ENCODE measurements at places on chromosomes 1 and 21.

DNA sequence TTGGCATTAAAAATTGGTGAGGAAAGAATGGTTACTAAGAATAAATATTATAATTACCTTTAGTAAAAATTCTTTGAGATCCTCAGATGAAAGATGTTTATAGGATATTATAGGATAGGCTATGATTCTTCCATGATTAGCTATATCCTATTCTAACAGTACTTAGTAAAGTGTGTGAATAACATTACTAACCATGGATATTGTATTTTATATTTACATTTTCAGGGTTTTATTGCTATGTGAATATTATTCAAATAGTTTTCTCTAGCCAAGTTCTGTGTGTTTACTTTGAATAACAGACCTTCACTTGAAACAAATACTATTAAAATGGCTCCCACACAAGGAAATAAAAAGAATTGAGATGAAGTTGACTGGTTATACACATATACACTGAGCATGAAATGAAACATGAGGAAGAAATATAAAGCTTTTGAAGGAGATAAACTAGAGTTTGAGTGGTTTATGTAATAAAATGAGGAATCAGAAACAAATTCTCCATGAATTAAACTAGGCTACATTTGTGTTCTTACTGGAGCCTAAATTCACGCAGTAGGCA lies 479.4 kb upstream of the PKN2 start:
- no peak for DNase-seq

DNA sequence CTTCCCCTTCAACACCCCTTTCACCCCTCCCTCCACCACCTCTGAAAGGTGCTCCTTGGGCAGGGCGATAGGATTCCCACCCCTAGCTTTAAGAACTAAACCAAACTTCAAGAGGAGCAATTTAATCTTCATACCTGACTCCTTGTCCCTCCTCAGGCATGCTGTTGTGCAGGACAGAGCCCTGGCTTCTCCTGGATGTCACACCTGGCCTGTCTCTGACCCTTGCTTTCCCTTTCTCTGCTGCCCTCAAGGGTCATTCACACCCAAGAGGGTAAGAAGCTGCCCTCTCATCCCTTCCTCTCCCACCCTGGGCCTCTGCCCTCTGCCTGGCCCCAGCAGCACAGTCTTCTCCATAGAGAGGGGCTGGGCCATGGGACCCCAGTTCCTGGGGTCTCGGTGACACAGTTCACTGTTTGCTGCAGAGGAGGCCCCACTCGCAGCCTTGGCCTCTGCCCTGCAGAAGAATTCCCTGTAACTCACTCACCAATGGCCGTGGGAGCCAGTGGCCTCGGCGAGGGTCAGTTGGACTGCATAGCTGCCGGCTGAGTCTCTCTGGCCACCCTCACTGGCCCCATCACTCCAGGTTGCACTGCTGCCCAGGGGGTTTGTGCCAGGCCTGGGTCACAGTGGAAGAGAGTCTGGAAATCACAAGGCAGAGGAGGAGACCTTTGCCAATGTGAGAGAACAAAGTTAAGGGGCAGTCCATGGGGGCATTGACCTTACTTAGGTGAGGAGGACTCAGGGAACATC lies 28.4 kb upstream of the LHX4 start:
- no peak for DNase-seq

DNA sequence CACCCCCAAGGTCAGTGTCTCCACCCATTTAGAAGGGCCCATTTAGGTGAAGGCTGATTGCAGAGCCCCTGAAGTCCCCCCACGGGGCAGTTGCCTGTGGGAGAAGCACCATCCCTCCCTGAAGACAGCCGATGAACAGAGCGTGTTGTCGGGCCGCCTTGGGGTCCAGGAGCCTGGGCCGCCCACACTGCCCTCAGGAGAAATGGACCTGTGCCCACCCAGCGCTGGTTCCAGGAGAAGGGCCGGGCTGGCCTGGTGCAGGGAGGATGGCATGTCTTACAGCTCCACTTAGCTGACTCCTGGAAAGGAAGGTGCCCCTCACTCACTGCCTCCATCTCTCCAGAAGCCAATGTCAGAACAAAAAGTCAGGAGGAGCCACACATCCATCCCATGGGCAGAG lies 252.7 kb upstream of the VAMP3 start:
- no peak for DNase-seq

GRCh38 chr1:212838145-212838544 lies 9.3 kb downstream of the SPATA45 start:
- DNase-seq = no peak

GRCh38 chr1:182995894-182996293 lies 27.3 kb upstream of the LAMC1 start:
- DNase-seq = no peak

DNA sequence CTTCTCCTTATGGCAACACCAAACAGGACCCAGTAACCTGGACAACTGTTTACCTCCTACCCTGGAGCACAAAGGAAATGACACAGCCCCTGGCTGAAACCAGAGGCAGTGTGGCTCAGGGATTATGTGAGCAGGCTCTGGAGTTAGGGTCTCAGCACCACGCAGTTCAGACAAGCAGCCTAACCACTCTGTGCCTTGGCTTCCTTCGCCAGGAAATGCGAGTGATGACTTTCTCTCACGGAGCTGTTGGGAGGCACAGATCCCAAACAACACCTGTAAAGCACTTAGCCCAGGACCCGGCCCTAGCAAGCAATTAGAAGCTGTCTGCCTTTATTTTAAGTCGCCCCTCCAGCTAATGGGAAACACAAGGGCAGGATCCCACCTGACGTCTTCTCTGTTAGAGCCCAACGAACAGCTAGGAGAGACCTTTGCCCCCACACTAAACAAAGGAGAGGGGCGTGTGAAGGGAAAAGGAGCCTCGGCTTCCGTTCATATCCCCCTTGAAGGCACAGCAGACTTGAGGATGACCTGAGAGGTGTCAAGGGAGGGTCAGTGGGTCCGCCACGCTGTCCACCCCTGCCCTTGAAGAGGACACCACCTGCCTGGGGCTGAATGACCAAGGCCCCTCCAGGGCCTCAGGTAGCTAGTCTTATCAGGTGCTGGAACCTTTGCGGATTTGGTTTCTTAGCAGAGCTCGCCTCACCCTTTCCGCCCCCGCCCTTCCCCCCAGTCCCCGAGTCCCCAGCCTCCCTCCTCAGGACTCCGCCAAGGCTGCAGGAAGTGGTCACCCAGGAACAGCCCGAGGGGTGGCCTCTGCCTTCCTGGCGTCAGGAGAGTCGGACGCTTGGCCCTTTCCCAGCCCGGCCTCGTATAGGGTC lies 860 bp downstream of the TMEM63A start:
- peak; percentile 36 for DNase-seq

DNA sequence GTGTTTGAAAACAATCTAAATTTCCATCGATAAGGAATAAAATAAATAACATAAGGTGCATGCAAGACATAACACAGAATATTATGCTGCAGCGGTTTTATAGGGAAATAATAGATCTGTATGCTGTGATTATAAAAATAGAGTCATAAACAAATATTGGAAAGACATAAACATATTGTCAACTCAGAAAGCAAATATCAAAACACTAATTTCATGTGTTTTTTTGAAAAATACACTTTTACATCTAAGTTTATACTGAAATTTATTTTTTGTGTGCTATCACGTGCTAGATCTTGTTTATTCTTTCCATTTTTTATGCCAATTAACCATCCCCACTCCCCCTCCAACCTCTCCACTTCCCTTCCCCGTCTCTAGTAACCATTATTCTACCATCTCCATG lies 9.4 kb downstream of the OR6K3 start:
- no peak for DNase-seq

DNA sequence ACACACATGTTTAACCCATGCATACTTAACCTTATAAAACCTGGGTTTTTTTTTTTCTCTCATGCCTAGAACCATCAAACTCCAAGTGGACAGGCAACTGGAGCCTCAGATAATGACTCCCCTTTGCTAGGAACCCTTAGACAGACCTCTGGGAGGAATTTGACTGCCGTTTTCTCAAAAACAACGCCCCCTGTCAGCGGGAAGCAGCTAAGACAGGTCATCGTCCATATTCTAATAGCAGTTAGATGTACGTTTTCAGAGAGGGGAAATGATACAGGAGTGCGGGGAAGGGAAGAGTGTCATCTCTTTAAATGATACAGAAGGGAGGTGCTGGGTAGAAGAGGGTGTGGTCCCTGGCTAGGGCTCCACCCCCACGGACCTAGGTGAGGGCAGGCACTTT lies 34.7 kb downstream of the LRRC3 start:
- DNase-seq = no peak

GRCh38 chr21:43934716-43935705 lies 70.0 kb downstream of the AGPAT3 start:
- no peak for DNase-seq
